HS-27A (cell line): ENCODE measurements at places on chromosomes 2 and 18.

GRCh38 chr18:32378705-32379104, 92.0 kb downstream of the GAREM1 start:
- DNase-seq: no peak

GRCh38 chr2:151161821-151162551, 99.7 kb downstream of the RBM43 start:
- no peak for DNase-seq

DNA sequence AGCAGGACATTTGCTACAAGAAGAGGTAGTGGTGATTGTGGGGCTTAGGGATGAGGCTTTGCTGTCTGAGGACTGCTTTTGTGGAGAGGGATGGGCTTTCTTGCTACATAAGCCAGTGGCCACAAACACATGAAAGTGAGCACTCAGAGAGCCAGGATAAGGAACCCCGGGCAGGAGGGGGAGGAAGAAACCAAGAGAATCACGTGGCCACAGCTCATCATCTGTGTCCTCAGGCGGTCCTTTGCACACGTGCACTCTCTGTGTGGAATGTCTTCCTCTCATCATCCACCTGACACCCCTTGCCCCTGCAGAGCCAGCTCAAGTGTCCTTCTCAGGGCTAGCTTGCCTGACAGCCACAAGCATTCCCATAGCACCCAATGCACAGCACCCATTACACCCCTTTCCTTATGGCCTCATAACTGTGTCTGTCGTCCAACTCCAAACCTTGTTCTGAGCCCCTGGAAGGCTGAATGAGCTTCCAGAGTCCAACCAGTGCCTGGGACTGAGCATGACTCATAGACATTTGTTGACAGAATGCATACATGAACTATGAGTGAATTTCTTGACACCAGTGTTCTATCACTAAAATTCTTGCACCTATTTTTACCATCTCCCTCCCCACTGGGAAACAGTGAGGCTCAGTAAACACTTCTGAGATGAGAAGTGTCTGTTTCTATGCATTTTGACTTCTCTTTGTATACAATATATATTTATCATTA, 398.3 kb downstream of the ALK start:
- DNase-seq: peak; percentile 59

DNA sequence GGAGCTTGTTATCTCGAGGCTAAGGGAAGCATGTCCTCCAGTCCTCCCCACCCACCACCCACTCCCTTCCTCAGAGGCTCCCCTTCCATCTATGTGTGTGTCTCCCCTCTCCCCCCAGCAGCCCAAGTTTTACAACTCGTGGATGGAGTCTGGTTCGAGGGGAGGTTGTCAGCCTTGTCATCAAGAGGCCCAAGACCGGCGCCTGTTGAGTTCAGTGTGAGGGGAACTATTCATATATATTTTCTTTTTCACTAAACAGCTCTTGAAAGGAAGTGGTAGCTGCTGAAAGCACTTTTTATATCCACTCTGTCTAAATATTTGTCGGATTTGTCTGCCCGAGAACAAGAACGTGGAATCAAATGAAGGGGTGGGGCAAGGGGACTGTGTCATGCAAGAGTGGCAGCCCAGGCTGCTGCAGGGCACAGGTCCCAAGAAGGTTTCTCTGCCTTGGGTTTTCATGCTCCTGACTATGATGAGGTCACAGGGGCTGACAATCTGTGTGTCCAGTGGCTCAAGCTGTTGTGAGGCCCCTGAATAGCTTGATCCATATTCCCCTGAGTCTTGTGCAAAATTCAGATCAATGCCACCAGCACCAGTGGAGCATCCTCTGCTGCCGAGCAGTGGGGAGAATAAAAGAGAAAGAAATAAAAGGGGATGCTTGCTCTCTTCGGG, 35.0 kb downstream of the NRP2 start:
- DNase-seq: no peak

DNA sequence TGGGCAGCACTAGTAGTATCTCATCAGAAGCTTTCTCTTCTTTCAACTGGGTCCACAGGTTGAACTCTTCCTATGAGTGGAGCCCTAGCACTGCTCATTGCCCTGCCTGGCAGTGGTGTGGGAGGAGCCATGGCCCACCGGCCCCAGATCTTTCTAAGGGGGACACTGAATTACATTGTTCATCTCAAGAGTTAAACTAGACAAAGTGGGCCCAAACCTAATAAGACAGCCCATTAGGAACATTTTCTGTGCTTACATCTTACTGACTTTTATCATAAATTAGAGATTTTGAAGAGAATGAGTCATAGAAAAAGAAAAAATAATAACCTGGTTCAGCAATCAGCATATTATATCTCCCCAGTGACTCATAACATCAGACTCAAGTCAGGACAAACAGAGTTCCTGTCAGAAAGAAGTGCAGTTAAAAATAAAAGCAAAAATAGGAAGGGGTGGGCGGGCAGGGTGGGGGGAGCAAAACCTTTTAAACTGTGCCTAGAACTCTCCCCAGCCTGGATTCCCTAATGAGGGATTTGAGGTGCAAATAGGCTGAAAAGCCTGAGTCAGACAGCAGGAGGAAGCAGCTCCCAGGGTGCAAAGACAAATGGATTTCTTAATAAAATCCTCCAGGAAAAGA, 161.6 kb upstream of the TRIB2 start:
- peak; percentile 54 for DNase-seq

DNA sequence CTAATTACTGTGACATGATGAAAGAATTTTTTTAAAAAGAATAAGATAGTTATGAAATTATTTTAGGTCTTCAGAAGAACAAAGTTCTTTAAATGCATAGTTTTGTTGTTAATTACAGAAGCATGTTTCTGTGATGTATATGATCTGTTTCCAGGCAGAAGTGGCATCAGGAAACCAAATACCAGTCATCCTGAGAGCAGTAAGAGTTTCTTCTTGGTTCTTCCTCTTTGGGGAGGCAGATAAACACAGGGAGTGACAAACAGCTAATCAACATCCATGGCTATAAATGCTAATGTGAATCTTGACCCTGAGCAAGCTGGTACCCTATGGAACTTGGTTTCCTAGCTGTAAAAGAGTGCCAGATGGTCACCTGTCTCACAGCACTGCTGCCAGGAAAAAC, 29.2 kb downstream of the WIPF1 start:
- no peak for DNase-seq

DNA sequence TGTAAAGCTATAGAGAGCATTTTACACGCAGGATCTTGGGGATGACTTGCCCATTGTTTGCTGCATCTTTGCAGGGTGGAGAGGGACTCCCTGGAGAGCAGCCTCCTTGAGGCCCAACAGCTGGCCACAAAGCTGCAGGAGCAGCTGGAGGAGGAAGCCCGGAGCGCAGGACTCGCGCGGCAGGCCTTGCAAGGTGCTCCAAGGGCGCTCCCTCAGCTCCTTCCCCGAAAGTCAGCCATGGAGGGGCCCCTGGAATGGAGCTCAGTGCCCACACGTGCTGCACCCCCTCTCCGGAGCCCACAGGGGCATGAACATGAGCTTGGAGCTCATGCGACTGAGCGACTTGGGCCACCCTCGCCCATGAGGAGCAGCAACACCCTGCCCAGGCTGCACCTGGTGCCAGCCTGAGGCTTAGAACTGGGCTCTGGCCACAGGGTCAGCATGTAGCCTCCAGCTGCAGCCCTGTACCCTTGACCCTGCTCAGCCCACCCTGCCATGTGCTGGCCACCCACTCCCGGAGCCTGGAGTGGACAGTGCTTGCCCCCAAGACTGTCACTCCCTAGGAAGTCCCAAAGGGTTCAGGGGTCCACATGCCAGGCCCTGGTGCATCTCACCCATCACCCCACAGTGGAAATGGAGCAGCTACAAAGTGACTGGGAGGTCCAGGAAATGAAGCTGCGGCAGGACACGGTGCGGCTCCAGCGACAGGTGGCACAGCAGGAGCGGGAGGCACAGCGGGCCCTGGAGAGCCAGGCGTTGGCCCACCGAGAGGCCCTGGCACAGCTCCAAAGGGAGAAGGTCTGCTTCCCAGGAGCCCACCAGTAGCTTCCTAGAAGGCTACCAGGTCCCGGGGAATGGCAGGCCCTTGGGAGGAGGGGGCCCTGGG, 43.0 kb downstream of the CROCC2 start:
- DNase-seq: no peak

DNA sequence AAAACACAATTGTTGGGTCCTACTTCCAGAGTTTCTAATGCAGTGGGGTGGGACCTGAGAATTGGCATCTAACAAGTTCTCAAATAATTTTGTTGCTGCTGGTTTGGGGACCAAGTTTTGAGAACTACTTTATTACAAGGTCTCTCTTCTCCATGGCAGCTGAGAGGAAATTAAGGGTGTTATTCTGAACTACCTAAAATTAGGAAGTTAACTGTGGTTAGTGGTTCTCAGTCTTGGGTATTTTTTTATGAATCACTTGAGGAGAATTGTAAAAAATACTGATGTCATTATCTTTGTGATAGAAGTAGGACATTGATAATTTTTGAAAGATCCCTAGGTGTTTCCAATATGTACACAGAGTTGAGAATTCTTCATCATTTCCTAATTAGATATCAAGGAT, 210.2 kb downstream of the MC4R start:
- no peak for DNase-seq

DNA sequence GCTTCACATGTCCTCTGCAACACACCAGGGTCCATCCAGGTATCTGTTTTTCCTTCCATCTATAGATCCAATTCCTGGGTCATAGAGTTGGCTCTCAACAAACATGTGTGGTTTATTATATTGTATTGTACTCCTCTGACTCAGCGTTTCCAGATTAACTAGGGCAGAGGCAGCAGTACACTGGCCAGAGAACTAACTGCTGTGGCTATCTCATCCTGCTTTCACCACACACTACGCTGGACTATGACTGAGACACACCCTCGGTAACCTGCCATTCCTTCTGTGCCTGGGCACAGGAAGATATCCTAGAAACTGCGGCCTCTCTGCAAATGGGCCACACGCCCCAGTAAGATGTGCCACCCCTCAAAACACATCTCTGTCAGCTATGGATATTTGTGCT, 159.8 kb upstream of the STK17B start:
- no peak for DNase-seq

DNA sequence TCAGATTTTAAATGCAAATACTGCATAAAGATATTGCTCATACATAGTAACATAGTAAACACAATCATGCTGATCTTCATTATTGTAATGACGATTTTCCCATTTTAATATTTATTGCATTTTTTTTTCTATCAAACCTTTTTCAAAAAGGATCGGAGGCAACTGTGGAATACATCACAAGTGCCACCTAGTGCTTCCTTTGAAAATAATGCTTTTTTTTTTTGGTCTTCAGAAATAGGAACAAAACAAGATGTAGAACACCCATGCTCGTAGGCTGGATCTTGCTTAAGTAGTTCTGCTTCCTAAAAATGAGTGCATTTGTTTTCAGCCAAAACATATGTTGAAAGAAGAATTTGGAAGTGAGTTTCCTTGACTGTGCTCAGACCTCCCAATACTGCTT, 35.7 kb upstream of the GPR155 start:
- no peak for DNase-seq

- no peak for DNase-seq
These were observed 80.0 kb downstream of the COPS8 start for GRCh38 chr2:237165405-237166276.

- no peak for DNase-seq
These were observed 62.4 kb downstream of the KCMF1 start for GRCh38 chr2:85033388-85033787.

GRCh38 chr2:46365913-46366667, 68.9 kb downstream of the EPAS1 start:
- DNase-seq: no peak

GRCh38 chr2:160869411-160869810, 290.8 kb upstream of the TANK start:
- DNase-seq: peak; percentile 1

GRCh38 chr2:10173258-10174005, 50.9 kb downstream of the RRM2 start:
- no peak for DNase-seq

DNA sequence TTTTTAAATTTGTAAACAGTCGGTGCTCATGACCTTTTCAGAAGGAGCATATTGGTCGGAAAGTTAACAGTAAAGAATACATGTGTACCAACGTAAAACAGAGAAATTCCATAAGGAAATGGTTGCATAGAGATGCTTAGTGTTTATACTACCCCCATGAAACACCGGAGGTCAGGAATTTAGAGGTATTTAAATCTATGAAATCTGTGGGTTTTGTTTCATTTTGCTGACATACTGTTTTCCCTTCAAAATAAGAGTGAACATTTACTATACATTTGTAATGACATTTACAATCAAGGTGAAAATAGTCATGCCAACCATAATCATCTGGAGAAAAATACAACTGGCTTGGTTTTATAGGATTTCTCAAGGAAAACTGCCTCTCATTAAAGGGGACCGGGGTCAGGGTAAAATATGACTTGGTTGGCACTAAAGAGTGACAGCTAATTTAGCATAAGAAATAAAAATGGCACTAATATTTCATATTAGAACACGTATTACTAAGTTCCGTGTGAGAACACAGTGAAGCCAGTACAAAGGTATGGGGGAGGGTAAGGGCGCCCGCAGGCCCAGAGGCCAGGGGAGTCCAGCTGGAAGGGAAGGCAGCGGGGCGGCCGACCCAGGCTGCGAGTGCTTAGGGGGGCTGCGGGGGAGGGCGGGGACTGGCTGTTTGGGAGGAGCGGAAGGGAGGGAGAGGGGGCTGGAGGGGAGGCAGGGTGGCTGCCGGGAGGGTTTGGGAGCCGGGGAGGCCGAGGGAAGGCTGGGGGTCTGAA, 1.1 kb upstream of the RNU4ATAC start:
- peak; percentile 54 for DNase-seq

GRCh38 chr18:51278045-51278649, 80.7 kb upstream of the MEX3C start:
- DNase-seq: peak; percentile 15

DNA sequence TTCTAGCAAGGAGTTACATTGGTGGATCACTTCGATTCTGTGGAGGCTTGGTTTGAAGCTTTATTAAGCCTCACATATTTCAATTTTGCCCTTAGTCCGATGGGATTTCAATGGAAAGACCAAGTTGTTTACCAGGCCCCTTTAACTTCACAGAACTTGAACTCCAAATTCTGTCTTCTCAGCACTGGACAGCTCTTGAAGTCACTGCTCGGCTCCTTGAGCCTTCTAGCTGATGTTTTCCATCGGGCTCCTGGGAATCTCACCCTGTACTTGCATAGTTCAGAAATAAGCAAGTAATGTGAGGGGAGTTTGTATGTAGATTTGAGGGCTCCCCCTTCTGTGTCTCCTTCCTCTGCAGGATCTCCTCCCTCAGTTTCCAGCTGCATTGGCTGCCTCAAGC, 15.1 kb downstream of the OXER1 start:
- DNase-seq: no peak

- DNase-seq: no peak
These were observed 380.9 kb upstream of the GYPC start for GRCh38 chr2:126275098-126275497.

GRCh38 chr2:204897561-204897960, 352.3 kb downstream of the PARD3B start:
- DNase-seq: no peak

GRCh38 chr2:136115183-136115761, 2.7 kb downstream of the CXCR4 start:
- no peak for DNase-seq

DNA sequence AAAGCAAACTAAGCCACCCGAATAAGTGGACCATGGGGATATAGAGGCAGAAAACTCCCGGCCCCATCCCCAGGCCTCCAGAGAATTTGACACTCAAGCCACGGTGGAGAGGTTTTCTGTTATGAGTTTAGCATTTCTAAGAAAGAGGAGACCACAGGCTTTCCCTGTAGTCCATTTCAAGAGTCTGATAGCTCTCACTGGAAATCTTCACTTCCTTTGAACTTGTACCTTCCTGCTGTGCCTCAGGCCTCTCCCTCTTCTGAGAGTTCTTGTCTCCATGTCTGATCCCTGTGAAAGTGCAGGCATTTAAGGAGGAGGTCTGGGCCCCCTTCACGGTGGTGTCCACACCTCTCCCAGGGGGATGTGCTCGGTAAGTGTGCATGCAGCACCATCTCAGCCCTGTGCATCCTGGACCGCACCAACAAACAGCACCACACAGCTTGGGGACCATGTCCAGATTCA, 113.7 kb downstream of the BCL2 start:
- DNase-seq: no peak
